ENCODE measurements at places on chromosomes 16 and 17. TPM values are rescaled to one million over a fixed set of nuclear protein-coding genes. Genes with fewer than 3 reads are reported as not detected.

The MYOCD gene
- 18.2 TPM for total RNA-seq

The ADORA2B gene
- total RNA-seq = 28.6 TPM

The FBXO39 gene
- total RNA-seq = not detected

The HYDIN gene
- total RNA-seq = 0.67 TPM

The MPP2 gene
- total RNA-seq = 0.49 TPM

The HS3ST3B1 gene
- total RNA-seq = 1.7 TPM

The C17orf113 gene
- total RNA-seq = 1.8 TPM

The CCDC57 gene
- total RNA-seq = 53.4 TPM

The ERAL1 gene
- 30.8 TPM for total RNA-seq

The ELMO3 gene
- 58.1 TPM for total RNA-seq

The RMI2 gene
- total RNA-seq = 5.5 TPM

The KRT17 gene
- total RNA-seq = 0.70 TPM

The TMEM98 gene
- 114 TPM for total RNA-seq

The KRT15 gene
- 6.8 TPM for total RNA-seq

The EFNB3 gene
- 0.34 TPM for total RNA-seq

The TNP2 gene
- not detected for total RNA-seq

The TBX21 gene
- 0.34 TPM for total RNA-seq

The C16orf92 gene
- total RNA-seq = not detected

The CCL4 gene
- 2.2 TPM for total RNA-seq

The KIF2B gene
- total RNA-seq = not detected

The CORO6 gene
- 2.9 TPM for total RNA-seq

The GDPD1 gene
- total RNA-seq = 3.9 TPM

The ASPHD1 gene
- 2.0 TPM for total RNA-seq

The FASN gene
- total RNA-seq = 171 TPM

The HOXB9 gene
- total RNA-seq = 59.2 TPM

The CCL17 gene
- not detected for total RNA-seq

The KRT20 gene
- 1,413 TPM for total RNA-seq

The PRR14 gene
- 47.6 TPM for total RNA-seq

The BAIAP3 gene
- total RNA-seq = 12.3 TPM

The PIRT gene
- 0.58 TPM for total RNA-seq

The TBX4 gene
- not detected for total RNA-seq

The TMEM235 gene
- total RNA-seq = not detected

The NPTX1 gene
- 9.8 TPM for total RNA-seq

The CDH5 gene
- total RNA-seq = 7.7 TPM

The TPSD1 gene
- 2.8 TPM for total RNA-seq

Data from left colon (tissue), 2 donors.